ENCODE measurements at places on chromosomes 7 and 10.

- DNase-seq, result no peak
Measured at GRCh38 chr10:36946598-36946997, 178.8 kb upstream of the ANKRD30A start.

- DNase-seq, result no peak
Measured at GRCh38 chr7:35749556-35749955, 51.3 kb upstream of the SEPTIN7 start.

DNA sequence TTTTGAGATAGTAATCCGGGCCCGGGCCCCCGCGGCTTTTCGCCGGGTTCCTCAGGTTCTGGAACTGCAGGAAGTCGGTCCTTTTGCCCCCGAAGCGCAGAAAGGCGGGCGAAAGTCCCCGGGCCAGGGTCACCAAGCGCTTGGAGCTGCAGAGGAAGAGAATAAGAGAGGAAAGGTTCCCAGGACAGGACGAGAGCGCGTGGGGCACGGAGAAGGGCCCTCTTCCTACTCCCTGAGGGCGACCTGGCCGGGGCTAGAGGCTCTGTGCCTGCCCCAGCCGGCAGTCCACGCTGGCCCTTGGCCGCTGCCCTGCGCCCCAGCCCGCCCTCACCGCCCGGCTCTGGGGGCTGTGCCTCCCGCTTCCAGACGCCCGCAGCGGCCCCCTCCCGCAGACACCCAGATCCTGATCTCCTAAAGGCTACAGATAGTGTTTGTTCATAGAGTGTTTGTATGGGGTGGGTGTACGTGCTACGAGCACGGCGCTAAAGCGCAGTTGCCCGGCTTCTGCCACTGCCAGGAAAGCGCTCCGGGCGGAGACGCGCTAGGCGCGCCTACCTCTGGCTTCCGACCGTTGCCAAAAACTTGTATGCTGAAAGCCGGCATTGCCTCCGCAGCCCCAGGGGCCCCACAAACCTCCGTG, 3.2 kb downstream of the HPSE2 start:
- DNase-seq, result no peak

DNA sequence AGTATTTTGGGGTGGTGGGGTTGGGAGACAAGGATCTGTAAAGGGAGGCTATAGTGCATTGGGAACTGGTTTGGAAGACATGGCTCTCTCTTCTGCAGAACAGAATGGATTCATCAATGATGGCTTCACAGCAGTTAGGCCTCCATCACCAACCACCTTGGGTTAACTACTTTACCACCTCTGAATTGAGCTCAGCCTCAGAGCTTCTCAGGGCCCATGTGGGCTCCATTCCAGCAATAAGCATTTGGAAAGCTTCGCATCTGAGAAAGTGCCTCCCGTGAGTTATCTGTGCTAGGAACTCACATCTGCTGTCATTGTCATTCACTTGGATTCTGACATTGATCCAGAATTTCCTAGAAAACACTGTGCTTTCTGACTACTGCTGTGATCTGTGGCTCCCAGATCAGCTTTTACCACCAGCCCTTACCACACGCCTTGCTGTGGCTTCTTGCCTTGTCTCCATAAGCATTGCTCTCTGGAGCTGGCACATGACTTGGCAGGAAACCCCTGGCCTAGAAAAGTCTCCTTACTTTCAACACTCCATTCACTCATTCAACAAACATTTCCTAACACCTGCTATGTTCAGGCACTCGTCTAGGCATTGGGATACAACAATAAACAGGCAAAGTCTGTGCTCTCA, 70.7 kb upstream of the ADO start:
- no peak for DNase-seq

DNA sequence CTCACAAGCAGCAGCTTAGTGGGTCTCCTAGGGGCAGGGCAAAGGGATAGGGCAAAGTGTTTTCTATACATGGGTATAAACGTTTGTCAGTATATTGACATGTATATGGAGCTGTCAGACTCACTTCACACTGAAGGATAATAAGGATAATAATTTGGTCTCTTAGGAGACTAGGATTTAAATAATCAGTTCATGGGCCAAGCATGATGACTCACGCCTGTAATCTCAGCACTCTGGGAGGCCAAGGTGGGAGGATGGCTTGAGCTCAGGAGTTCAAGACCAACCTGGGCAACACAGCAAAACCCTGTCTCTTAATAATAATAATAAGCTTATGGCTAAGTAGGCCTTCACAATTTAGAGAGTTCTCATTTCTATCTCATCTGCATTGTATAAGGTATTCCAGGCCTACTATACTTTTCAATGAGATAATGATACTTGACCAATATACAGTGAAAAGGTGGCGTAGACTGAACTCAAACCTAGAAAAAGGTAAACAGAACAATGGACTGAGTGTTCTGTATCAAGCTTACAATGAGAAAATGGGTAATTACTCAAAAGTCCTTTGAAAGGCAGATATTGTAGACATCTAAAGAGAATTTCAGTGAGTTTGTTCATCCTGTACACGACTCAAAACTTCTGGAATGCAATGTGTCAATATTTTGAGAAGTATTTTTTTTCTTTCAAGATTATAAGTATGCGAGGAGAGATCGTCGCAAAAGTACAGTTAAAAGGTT, 7.0 kb downstream of the GSAP start:
- no peak for DNase-seq

- no peak for DNase-seq
Measured at GRCh38 chr10:71772832-71773220, 494 bp downstream of the VSIR start.

DNA sequence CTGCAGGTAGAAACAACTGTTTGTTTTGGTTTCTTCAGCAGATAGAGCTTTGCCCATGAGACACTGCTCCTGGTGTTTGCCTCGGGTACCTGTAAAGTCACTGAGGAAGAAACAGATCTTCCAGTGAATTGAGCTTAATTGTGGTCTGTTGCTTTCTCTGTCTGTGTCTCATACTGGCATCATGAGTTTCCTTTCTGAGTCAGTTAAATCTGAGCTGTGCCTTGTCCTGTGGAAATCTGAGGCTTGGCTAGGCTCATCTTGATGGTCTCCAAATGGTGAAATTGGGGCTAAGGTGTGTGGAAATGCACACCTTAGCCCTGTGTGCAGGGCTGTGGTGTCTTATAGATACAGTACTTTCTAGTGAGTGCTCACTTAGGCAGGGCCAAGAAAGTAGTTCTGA, 67.4 kb downstream of the GBF1 start:
- no peak for DNase-seq

GRCh38 chr10:121783782-121784372, 144.0 kb downstream of the ATE1 start:
- no peak for DNase-seq

- no peak for DNase-seq
Measured at GRCh38 chr10:34649385-34649784, 165.7 kb downstream of the PARD3 start.

DNA sequence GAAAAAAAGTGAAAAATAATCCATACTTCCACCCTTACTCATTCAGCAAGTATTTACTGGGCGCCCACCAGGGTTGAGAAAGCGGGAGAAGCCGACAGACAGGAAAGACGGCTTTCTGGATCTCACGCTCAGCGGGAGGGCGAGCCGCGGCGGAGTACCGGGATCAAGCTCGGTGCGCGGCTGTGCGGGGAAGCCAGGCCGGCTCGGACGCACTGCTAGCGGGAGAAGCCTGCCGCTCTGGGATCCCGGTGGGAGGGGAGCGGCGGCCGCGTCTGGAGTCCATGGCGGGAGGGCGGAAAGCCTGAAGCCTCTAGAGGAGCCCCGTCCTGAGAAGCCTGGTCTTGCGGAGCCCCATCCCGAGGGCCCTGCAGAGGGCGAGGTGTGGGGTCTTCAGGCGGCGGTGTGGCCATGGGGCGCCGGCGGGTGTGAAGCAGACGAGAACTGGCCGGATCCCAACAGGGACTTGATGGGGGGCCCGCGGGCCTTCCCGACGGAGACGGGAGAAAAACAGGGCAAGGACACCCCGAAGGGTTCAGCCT, 82.9 kb downstream of the VIPR2 start:
- DNase-seq, result no peak

GRCh38 chr10:79434223-79434687, 11.2 kb downstream of the ZCCHC24 start:
- DNase-seq, result no peak

DNA sequence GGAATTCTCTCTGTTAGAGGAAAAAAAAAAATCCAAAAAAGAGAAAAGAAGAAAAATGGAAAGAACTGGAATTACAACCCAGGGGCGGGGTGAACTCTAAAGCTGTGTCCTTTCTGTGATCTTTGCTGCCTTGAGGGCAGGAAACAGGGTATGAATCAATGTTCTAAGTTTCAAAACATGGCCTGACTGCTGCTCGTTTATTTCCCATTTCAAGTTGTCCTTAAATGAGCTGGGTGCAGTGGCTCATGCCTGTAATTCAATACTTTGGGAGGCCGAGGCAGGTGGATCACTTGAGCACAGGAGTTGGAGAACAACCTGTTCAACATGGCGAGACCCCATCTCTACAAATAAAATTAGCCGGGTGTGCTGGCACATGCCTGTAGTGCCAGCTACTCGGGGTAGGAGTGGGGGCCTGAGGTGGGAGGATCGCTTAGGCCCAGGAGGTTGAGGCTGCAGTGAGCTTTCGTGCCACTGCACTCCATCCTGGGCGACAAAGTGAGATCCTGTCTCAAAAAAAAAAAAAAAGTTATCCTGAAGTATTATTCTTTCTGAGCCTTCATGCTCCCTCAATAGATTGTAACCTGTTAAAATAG, 24.7 kb upstream of the TFAM start:
- DNase-seq, result no peak

GRCh38 chr10:3389130-3389529, 216.5 kb upstream of the PITRM1 start:
- DNase-seq, result no peak

GRCh38 chr10:48197236-48197899, 77.1 kb downstream of the FRMPD2 start:
- no peak for DNase-seq

DNA sequence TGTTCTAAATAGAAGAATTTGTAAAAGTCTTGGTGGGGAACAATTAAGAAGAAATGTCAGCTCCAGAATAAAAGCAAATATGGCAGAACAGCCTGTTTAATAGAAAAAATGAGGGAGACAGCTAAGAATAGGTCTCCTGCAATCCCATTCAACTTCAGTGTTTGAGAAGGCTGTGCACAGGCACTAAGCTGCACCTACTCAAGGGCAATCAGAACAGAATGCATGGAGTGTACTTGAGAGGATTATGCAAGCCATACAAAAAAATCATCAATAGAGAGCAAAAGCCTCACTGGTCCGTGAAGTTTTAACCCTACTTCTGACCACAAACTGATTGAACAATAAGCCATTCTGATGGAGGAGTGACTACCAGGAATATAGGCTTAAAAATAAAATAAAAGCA, 690.7 kb upstream of the PCDH15 start:
- no peak for DNase-seq

DNA sequence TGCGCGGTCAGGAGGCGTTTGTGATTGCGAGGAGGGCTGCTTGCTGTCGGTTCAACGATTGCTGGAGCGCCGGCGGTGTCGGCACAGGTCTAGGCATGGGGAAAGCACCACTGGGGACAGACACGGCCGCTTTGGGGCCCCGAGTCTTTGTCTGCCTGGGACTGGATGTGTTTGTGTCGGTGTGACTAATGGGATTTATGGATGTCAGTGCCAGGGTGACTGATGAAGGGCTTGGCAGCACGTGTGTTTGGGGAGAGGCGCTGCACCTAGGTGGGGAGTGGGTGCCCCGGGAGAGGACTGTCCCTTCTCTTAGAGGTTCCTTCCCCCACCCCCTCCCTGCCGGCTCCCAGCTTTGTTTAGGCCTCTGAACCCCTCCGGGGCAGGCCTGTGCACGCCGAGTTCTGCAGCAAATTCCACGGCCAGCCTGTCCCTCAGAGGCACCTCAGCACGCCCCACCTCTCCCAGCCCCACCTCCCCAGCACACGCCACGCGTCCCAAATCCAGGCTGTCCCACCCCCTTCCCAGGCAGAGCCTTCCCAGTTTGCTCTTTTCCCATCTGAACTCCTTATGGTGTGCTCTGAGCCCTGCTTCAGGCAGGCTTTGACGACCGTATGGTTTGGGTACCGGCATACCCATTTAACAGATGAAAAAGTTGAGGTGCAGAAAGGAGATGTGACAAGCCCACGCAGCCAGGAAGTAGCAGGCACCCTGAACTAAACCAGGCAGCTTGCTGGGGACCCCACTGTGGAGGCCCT, 6.4 kb upstream of the TNRC18 start:
- DNase-seq, result no peak

DNA sequence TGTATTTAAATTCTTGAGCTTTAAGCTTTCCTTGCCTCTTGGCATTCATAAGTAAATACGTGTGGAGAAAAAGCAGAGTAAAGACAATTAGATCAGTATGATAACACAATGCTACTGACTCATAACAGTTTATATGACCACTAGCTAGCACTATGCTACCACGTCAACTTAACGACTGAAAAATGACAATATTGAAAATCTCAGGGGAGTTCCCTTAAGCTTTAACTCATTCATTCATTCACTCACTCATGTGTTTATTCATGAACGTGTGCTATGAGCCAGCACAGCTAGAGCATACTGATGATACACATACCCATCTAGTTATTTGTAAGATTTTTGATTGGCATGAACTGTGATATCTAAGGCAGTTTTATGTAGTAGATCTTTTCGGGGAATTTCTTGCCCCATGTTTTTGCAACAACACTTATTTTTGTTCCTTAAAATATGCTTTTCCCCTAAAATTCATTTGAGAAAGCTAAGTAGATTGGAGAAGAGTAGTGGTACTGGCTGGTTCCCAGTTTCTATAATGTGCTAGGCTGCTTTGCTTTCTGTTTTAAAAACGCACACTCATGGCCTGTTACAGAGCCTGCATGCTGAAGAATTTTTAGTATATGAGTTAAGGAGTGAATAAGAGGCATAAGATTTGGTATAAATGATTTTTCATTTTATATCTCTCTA, 57.4 kb upstream of the ACBD5 start:
- DNase-seq, result no peak

- DNase-seq, result no peak
Measured at GRCh38 chr7:151780631-151781030, 96.3 kb downstream of the PRKAG2 start.

DNA sequence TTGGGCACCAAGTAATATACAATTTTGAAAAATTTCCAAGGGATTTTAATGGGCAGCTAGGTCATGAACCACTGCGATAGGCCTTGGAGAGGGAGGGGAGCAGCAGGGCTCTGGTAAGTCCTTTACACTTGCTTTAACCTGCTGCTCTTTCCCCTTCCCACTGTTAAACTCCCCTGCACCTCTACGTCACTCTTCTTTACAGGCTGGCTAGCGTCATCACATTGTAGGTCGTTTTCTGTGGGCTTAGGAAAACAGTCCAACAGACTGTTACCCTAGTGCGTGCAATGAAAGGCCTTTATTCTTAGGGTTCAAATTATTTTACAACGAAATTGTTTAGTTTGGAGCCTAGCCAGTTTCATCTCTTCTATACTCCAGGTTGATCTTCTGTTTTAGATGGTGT, 235.7 kb downstream of the AUTS2 start:
- no peak for DNase-seq

GRCh38 chr7:88355011-88355410, 48.3 kb upstream of the STEAP4 start:
- no peak for DNase-seq

Data from cortex of kidney (tissue), 1 donor.